Hematopoietic multipotent progenitor cell treated with erythropoietin and hydrocortisone succinate and interleukin-3 and kit ligand, for 17 days (in vitro differentiated cells): ENCODE measurements at places on chromosomes 12 and 14.

- no peak for DNase-seq
Measured at GRCh38 chr12:97229004-97229403, 233.6 kb upstream of the RMST start.

DNA sequence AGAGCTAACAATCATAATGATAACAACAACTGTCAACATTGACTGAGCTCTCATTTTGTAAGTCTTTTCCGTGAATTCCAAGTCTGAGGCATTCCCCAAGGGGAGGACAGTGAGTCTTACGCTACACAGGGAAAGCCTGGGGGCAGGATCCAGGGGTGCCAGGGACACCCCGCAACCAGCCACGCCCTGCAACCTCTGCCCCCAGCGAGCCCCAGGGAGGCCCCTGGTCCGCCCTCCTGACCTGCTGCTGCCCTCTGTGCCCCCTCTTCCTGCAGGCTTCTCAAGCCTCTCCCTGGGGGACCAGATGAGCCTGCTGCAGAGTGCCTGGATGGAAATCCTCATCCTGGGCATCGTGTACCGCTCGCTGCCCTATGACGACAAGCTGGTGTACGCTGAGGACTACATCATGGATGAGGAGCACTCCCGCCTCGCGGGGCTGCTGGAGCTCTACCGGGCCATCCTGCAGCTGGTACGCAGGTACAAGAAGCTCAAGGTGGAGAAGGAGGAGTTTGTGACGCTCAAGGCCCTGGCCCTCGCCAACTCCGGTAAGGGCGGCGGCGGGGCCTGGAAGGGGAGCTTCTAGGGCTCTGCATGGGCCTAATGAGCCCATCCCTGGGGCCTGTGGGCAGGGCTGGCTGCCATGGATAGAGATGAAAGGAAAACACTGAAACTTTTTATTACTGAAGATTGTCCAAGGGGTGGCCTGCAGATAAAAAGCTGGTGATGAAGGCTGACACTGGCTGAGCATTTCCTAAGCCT lies 115.4 kb downstream of the ESRRB start:
- no peak for DNase-seq

DNA sequence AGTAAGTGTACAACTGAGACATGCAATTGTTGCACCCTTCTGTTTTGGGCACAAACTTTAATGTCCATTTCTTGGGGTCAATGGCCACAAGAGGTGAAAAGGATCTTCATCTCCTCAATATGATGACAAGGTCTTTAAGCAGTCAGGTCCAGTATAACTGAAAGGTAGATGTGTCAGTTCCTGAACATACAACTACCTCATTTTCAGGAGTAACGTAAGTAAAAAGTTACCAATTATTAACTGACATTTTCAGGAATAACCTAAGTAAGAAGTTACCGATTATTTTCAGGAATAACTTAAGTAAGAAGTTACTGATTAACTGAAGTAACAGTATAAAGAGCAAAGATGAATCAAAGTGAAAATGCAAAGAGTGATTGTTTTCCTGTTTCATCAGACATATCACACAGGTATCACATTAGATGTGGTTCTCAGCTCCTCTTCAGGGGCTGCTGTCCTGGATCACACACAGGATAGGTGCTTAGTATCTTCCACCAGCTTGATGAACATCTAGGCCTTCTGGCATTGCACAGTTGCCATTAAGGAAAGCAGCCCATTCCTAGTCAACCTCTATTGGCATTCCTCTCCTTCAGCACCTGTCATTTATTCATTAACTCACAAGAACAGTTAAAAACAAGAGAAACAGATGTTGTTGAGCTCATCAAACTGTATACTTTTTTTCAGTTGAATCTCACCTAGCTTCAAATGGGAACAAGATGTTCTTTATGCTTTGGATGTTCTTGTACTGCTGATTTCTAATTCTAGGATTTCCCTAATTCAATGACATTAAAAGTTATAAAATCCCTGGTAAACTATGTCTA lies 200.0 kb downstream of the FOXG1 start:
- DNase-seq, result no peak

DNA sequence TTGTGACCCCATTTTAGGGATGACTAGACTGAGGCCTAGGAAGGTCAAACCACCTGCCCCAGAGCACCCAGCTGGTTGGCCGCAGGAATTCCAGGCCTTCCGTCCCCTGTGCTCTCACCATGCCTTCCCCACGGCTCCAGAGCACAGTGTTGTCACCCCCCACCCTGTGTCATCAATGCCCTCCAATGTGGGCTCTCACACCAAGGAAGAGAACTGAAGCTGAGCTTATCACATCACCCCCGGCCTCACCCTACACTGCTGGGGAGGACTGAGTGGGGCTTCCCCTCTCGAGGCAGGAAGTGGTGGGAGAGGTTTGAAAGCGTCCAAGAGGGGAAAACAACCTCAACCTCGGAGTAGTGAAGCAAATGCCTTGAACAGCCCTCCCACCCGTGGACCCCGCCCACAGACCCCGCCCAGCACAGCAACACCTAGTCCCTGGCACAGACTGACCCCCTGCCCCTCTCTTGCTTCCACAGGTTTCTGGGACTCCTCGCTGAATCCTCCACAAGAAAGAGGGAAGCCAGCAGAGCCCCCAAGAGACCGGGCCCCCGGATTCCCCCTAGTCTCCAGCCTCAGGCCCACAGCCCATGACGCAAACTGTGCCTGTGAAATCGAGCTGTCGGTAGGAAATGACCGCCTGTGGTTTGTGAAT lies 97.2 kb downstream of the LGMN start:
- no peak for DNase-seq

GRCh38 chr12:104566244-104566993 lies 109.7 kb downstream of the CHST11 start:
- no peak for DNase-seq

DNA sequence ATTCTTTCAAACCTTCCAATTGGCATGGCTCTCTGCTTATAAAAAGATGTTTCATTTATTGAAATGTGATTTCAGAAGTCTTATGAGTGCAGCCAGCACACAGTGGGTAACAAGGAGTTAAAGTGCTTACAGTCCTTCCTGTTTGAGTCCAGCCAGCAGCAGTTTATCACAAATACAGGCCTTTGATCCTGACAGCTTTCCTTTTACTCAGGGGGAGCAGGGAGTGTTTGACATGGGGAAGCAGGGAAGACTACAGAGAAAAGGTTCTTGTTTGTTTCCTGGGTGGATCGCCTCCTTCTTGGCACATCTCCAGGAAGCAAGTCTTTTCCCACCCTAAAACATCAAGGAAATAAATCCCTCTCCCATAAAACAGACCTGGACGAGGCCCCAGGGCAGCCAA lies 216.1 kb downstream of the MSRB3 start:
- no peak for DNase-seq

DNA sequence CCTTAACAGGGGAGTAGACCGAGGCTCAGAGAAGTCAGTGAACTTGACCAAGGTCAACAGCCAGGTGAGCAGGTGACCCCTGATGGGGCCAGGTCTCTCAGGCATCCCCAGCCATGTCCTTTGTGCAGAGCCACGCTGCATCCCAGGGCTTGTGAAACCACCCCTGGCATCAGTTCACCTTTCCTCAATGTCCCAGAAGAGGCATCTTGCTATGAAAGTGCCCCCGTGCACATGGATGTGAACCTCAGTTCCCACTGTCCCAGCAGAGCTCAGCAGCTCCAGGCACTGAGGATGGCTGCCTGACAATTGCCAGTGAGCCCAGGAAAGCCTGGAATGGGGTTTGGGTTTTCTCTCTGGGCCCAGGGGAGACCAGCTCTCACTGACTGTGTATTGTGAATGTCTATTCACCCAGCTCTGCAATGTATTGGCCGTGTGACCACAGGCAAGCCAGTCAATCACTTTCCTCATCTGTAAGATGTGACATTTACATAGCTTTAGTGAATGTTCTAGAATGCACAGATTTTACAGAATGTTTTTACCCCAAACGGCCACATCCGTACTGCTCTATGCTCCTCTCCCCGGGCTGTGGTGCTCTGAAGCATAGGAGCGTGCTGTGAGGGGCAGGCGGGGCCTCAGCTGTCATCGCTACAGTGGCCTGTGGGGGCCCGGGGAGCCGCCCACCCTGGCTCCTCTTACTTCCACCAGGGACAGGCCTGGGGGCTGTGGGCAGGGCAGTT lies 4.9 kb downstream of the CACNA2D4 start:
- no peak for DNase-seq

GRCh38 chr12:131688845-131689154 lies 22.1 kb upstream of the SFSWAP start:
- DNase-seq, result no peak

DNA sequence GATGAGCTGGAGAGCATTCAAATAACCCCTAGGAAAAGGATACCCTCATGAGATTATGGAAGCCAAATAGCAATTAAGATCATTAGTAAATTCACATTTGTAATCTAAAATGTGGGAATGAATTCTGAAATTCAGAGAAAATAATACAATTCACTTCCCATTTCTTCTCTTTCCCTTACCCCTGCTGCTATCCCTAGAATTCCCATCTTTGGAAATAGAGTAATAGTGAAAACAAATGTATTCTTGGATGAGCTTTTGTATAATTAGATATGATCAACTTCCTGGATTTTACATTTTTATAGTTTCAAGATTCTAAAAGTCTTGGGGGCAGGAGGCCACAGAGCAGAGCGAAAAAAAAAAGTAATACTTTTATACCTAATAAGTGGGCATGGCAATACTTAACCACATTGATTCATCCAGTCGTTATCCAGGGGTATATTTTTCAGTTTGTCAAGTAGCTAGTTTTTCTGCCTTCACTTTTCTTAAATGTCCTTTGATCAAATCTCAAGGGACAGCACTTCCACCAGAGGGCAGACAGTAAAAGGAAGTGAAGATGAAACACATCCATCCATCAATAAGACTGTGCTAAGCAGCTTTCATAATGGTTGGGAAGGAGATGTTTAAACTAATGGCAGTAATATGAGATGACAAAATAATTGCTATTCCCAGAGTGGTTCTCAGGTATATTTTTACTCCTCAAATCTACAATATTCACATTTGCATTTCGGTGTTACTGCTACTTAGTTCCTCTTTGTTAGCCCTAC lies 401.3 kb downstream of the DIO2 start:
- no peak for DNase-seq

DNA sequence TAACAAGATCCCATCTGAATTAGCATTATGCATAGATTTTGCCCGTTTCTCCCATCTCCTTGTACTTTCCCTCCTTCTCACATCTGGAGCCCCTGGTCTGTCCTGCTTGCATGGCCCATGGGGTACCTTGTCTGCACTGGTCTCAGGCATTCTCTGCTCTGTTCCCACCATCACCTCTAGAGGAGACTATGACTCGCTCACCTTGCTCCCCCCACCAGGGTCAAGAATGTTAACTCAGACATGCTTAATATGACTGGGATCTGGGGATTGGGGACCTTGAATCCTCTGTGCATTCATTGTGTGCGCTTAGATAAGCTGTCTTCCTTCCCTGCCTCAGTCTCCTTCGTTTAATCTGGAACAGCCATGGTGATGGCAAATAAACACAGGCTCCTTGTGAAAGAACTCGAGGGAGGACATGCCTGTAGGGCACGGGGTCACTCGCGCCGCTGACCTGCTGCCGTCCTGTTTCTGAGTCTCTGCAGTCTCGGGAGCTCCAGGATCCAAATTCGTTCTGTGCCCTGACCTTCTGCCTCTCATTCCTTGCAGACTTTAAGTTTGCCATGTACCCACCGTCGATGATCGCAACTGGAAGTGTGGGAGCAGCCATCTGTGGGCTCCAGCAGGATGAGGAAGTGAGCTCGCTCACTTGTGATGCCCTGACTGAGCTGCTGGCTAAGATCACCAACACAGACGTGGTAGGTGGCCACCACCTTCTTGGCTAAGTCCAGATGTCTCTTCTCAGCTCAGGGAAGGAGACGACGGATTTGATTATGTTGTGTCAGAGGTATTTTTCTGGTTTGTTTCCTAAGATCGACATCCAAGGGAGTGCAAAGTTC lies 15.0 kb downstream of the CCND2 start:
- no peak for DNase-seq

DNA sequence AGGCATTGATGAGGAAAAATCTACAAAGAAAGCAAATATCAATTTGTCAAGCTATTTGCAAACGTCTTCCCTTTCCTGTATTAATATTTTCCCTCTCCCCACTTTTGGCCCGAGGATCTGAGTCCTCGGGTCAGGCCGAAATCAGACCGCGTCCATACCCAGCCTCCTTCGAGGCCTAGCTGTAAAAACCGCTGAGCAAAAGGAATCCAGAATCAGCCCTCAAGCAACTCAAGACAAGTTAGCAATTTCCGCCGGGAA lies 353 bp upstream of the MAPK1IP1L start:
- DNase-seq, result no peak

DNA sequence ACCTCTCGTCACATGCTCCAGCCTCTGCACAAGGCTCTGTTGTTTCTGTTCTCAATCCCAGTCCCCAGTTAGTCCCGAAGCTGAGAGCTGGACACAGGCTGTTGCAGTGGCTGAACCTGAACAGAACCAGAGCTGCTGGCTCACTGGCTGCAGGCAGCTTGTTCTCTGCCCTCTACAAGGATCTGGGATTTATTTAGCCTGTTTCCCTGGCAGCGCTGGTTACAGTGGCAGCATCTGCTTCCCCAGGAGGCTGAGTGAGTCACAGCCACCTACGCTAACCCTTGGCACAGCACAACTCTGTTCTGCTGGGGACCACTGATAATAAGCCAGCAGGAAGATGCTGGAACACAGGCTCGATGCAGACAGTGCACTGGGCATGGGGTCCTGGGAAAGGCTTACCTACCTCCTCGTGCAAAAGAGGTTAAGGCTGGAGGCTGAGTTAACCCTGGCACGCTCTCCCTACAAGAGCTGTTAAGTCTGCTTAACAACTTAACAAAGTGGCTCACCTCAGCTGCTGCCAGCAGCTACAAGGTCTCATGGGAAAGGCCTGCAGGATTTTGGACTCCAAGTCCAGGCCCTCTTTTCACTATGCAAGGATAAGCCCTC lies 299.6 kb downstream of the PCNX1 start:
- DNase-seq, result no peak

DNA sequence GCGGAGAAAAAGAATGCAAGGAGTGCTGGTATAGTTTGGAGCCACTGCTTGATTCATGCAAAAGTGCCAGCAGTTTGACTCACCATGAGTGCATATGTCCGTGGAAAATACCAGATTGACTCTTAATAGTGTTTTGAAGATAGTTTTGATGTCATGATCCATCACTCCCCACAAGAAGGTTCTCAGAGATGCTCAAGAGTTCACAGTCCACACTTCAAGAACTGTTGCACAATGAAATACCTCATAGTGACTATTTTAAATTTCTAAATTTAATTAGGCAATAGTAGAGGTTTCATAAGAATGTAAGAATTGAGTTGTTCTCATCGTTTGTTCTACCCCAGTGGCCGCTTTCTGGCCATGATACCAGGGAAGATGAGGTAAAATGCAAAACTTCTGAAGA lies 286.6 kb upstream of the RGS6 start:
- DNase-seq, result no peak
